Activated T-cell treated with anti-CD3 and anti-CD28 coated beads, Interleukin-2, amount 50 U/mL, for 4 hours (primary cell): ENCODE measurements at places on chromosomes 3 and 15. TPM values are rescaled to one million over a fixed set of nuclear protein-coding genes. Genes with fewer than 3 reads are reported as not detected.

GRCh38 chr3:10469441-10470119 is 35.8 kb downstream of the ATP2B2 start:
- no peak for DNase-seq

The RAD51 gene
- total RNA-seq, result 28.2 TPM

The TGM5 gene
- total RNA-seq, result not detected

- no peak for DNase-seq
Observed at GRCh38 chr3:69671082-69671952, 67.9 kb upstream of the MITF start.

- no peak for DNase-seq
Observed at GRCh38 chr3:173066044-173067004, 74.7 kb downstream of the SPATA16 start.
